Smooth muscle cell of the brain vasculature (primary cell): ENCODE measurements at places on chromosomes 2 and 18.

DNA sequence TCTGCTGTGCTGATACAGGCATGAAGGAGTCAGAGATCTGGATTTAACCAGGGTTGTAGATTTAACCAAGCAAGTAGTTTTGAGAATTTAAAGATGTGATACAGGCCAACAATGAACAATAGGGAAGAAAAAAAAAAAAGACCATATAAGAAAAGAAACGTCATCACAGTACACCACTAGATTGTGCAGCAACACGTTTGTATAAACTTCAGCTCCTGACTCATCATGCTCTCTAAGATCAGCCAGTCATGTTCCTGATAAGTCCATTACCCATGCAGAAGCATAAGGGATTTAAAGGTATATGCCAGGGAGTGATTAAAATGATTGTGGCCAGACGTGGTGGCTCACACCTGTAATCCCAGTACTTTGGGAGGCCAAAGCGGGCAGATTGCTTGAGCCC lies 22.3 kb upstream of the ERICH2 start:
- no peak for DNase-seq

DNA sequence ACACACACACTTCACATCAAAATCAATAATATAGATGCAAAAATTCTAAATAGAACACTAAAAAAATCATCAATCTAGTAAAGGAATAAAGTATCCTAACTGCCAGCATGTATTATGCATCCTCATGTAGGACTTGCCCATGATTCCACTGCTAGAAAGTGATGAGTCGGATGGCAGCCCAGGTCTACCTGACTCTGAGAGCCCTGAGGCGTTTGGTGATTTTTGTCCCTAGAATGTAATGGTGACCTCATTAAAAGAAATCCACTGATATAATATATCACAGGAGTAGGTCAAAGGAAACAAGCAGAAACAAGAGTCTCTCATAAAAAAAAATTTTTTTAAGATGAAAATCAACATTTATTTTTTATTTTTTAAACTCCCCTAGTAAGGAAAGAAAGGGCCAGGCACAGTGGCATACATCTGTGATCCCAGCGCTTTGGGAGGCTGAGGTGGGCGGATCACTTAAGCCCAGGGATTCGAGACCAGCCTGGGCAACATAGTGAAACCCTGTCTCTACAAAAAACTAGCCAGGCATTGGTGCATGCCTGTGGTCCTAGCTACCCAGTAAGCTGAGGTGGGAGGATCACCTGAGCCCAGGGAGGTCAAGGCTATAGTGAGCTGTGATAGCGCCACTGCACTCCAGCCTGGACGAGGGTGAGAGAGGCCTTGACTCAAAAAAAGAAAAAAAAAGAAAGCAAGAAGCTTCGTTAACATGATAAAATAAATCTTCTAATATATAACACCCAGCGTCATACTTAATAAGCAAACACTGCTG lies 24.4 kb upstream of the ACTG2 start:
- no peak for DNase-seq

DNA sequence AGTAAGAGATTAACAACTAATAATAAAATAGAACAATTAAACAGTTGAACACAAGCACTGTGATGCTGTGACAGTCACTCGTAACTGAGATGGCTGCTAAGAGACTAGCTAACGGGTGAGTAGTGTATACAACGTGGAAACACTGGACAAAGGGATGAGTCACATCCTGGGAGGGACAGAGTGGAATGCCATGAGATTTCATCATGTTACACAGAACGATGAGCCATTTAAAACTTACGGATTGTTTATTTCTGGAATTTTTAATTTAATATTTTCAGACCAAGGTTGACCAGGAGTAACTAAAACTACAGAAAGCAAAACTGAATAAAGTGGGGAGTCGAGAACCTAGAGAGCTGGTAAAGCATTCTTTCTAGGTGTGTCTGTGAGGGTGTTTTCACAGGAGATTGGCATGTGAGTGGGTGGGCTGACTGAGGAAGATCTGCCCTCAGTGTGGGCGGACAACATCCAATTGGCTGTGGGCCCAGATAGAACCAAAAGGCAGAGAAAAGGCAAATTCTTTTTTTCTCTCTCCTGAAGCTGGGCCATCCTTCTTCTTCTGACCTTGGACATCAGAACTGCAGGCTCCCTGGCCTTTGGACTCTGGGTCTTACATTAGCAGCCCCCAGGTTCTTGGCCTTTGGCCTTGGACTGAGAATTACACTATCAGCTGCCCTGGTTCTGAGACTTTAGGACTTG lies 14.6 kb downstream of the TMSB10 start:
- DNase-seq = no peak

GRCh38 chr18:48580782-48581181 lies 42.0 kb downstream of the CTIF start:
- no peak for DNase-seq

GRCh38 chr2:16713011-16713423 lies 47.4 kb upstream of the CYRIA start:
- DNase-seq = no peak

DNA sequence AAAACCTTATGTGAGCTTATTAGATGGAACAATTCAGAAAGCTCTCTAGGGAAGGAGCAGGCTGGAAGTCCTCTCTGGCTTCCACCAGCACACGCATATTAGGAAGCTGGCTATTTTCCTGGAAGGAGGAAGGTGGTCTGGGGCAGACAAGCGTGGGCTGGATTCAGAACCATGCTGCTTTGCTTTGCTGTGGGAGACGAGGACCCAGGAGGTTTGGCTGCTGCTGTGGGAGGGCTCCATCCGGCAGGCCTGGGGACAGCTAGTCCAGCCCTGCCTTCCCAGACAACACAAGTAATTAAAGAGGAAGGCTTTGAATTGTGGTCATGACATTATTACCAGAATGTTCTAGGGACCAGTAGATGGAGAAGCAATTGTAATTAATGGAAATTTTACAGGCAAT lies 238.8 kb upstream of the MYT1L start:
- no peak for DNase-seq

DNA sequence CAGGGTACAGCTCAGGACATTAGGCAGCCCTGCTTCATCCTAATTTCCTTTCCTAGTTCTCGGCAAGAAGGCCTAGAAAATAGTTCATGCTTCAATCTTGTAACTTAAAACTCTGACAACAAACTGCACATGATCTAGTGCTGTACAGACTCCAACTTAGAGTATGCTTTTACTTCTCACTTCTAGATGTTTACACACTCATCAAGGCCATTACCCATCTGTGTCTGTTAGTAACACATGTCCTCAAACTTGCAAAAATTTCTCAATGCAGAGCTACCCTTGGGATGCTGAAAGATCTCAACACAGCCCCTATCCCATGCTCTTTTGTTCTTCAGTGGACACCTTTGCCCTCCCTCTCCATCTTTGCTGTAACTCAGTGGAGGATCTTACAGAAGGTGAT lies 252.0 kb downstream of the OSR1 start:
- no peak for DNase-seq
